Stimulated activated CD4-positive, alpha-beta T cell treated with anti-CD3 and anti-CD28 coated beads, Interleukin-2, amount 100 ng/mL, for 48 hours (primary cell): ENCODE measurements at places on chromosomes 11 and 22.
A peak's percentile ranks its signal among the peaks of the same experiment; 100 is the strongest.

- no peak for DNase-seq
Measured at GRCh38 chr11:124079631-124080326, 35.5 kb upstream of the VWA5A start.

DNA sequence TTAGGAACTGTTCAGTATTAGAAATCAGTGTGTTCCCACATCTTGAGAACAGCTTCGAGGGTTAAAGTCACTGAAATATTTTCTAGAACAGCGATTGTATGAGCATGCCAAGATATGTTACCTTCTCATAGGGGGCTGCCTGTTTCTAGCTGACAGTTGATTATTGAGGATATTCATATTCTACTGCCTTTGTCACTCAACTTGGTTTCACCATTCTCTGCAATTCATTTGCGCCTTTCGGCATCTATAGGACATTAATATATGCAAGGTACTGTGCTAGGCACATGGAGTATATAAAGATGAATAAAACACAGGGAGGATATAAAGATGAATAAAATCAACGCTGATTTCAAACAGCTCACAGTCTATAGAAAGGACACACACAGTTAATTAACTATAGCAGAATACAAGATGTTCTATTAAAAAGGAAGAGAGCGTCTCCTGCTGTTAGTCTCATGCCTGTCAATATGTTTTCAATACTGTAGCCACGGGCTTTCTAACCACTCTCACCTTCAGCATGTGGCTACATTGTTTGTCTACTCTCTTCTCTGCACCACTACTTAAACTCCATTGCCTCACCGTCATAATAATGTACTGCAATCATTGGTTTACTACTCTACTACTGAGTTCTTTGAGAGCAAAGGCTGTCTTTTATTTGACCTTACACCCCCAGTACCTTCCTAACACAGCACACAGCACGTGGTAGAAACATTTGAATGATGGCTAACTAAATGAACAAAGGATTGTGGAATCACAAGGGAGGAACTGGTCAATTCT lies 81.9 kb downstream of the RAB30 start:
- no peak for DNase-seq

GRCh38 chr22:19041704-19042074 lies 80.5 kb downstream of the DGCR2 start:
- DNase-seq, result no peak

GRCh38 chr11:71191201-71191600 lies 61.2 kb downstream of the SHANK2 start:
- no peak for DNase-seq

GRCh38 chr22:43205261-43205691 lies 18.3 kb upstream of the TTLL12 start:
- no peak for DNase-seq

GRCh38 chr11:57490456-57491248 lies 24.9 kb downstream of the SLC43A1 start:
- DNase-seq, result no peak

GRCh38 chr22:44604991-44605390 lies 97.0 kb upstream of the PRR5 start:
- no peak for DNase-seq

- DNase-seq, result no peak
Measured at GRCh38 chr11:31967404-31968130, 123.3 kb upstream of the RCN1 start.

DNA sequence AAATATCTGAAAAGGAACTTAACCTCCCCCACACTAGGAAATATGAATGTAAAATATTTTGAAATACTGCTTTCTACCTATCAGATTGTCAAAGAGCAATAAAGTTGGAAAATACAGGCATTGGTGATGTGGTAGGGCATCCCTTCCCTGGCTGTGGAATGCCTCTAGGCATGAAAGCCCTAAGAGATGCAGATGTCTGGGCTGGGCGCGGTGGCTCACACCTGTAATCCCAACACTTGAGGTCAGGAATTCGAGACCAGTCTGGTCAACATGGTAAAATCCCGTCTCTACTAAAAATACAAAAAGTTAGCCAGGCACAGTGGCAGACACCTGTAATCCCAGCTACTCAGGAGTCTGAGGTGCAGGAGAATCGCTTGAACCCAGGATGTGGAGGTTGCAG lies 22.0 kb downstream of the ARAP1 start:
- no peak for DNase-seq

GRCh38 chr22:43550672-43551071 lies 138.9 kb downstream of the MPPED1 start:
- no peak for DNase-seq

DNA sequence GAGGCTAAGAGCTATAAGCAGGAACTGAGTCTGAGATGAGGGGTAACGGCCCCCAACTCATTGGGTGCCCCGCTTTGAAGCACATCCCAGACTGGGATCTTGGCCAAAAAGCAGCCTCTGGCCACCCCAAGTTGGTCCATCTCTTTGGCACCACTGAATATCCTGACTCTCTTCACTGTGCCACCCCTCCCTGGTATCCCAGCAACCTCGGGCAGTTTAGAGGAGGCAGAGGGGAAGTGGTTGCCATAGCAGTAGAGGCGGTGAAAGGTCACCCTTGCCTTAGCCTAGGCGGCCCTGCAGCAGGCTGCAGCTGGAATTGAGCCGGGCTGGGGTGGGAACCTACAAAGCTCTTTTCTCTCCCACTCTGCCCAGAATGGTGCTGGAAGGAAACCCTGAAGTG lies 1.1 kb downstream of the PELI3 start:
- no peak for DNase-seq

DNA sequence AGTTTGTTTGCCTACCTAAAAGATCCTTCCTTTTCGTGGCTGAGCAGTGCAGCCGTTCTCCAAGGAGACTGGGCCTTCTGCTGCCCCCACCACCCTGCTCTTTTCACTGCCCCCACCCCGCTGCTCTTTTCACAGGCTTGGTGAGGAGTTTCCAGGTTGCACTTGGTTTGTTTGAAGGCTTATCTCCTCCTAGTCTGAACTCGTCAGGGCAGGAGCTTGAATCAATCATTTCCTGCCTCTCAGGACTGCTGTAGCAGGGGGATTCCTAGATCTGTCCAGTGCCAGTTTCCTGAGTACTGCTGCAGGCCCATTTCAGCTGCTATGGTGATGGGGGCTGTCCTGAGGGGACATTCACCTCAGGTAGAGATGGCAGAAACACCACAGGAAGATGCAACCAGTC lies 10.0 kb downstream of the MED15 start:
- no peak for DNase-seq

DNA sequence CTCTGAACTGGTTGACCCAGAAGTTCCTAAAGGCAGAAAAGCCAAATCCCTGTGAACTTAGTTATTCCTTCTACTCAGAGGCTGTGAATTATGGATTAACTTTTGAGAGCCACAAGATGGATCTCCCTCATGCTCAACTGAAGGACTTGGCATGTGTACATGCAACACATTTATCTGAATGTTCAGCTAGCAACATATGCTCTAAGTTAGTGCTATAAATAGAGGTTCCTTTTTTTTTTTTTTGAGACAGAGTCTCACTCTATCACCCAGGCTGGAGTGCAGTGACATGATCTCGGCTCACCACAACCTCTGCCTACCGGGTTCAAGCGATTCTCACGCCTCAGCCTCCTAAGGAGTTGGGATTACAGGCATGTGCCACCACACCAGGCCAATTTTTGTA lies 40.1 kb downstream of the EIF4ENIF1 start:
- DNase-seq, result no peak

- DNase-seq, result no peak
Measured at GRCh38 chr11:60788401-60789125, 3.4 kb downstream of the MS4A10 start.

GRCh38 chr22:29369460-29369859 lies 18.9 kb downstream of the AP1B1 start:
- no peak for DNase-seq

DNA sequence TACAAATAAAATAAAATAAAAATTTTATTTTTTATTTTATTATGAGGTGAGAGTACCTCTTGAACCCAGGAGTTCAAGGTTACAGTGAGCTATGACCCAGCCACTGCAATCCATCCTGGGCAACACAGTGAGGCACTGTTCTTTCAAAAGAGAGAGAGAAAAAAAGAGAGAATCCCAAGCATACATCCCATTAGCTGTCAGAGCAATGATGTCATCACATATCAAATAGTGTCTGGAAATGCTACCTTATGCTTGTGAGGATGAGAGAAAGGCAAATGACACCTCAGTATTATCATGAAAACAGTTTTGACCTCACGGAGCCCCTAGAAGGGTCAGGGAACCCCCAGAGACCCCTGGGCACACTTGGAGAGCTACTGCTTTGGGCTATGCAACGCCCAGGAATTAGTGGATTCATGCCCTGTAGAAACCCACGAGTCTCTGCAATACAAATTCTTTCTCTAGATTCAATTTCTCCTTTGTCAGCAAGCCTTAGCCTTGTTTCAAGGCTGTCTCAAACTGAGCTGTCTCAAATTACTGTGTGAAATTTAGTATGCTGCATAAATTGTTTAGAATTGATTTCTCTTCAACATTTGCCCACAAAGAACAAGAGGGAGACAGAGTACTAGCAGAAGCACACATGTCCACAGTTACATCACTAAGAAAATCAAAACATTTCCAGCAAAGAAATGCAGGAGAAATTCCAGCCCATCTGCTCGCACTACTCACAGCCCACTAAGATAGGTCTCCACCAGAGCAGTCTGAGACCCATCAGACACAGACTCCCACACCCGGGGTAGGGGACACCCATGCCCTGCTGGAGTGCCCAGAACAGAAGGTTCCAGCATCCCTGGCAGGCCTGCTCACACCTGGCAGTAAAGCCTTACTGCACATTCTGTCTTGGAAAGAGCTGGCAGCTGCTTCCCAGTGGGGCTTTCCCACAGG lies 18.1 kb downstream of the DGCR2 start:
- no peak for DNase-seq

DNA sequence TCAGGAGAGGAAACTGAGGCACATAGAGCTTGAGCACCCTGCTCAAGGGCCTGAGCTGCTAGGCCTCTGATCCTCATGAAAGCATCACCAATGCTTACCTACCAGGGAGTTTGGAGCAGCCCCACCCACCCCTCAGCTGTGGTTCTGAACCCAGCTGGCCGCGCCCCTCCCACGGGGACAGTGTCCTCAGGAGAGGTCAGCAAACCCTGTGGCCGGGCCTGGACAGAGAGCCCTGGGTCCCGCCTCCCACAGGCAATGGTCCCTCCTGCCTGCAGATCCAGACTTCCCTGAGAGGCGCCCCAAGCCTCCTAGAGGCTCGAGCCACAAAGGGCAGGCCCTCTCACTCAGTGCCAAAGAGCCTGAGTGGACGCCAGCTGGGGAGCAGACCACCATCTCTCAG lies 184.9 kb downstream of the BRD1 start:
- DNase-seq, result no peak

- DNase-seq, result no peak
Measured at GRCh38 chr22:27329131-27329850, 472.3 kb downstream of the MN1 start.

DNA sequence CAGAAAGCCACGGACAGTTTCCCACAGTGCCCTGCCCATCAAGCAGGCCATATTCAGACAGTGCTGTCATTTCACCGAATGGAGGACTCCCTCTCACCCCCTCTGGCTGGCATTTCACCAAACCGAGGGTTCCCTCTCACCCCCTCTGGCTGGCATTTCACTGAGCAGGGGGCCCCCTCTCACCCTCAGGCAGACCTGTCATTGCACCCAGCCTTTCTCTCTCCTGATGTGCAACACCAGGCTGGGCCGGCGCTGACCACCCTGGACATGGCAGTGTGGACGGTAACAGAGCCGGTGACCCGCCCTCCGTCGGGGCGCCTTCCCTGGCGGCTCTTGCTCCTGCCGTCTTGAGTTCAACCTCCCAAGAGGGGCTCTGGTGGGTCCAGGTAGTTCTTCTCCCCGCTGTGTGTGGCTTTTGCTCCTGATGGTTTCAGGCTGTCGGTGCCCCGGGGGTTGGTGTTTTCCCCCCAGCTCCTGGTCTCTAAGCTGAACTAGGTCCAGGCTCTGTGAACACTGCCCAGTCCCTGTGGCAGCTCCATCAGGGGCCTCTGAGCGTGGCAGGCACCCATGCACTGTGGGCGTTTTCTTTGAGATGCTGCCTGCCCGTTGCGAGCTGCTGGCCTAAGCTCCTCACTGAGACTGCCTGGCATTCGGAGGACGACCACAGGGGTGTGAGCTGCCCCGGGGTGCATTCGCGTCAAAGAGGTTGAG lies 46.9 kb downstream of the SMIM38 start:
- DNase-seq, result no peak

- no peak for DNase-seq
Measured at GRCh38 chr11:119419834-119420492, 3.0 kb downstream of the THY1 start.

GRCh38 chr11:28383456-28383855 lies 275.3 kb downstream of the METTL15 start:
- DNase-seq, result no peak

GRCh38 chr22:32606181-32606580 lies 131.6 kb downstream of the FBXO7 start:
- DNase-seq, result peak; percentile 2

DNA sequence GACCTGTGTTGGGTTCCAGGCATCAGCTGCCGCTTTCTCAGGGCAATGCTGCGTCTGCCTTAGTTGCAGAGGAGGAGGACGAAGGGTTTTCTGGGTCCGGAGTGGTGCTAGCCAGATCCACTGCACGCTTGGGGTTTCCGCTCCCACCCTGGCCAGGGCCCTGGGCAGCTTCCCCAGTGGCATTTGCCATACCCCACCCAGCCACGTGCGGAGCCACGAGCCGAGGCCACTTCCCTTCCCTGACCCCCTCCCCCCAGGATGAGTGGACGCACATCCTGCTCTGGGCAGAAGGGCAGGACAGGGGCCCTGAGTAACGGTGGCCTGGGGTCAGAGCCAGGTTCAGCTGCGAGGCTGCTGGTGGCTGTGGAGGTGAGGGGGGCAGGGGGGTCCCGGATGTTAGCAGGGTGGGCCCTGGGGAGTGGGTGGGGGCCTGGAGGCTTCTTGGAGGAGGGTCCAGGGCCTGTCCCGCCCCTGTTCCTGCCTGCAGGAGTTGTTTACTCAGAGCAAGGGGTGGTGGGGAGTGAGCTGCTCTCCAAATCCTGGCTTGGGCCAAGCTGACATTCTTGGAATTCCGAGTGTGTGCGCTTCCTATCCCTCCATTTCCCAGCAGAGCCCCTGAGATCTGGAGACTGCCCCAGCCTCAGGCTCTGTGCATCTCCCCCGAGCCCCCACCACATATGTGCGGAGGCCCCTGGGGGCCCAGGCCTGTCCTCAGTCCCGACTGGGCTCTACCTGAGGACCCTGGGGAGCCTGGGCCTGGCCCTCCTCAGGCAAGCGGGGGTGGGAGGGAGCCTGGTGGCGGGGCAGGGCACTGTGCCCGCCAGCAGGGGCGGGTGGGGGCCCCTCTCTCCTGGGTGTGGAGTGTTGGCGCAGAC lies 1.4 kb downstream of the TSPAN4 start:
- no peak for DNase-seq

- no peak for DNase-seq
Measured at GRCh38 chr11:45500451-45500850, 165.0 kb downstream of the CHST1 start.

GRCh38 chr11:119365071-119365591 lies 16.4 kb downstream of the USP2 start:
- DNase-seq, result no peak

GRCh38 chr11:2805388-2806056 lies 80.1 kb downstream of the CDKN1C start:
- no peak for DNase-seq

GRCh38 chr22:45358127-45358526 lies 48.4 kb downstream of the FAM118A start:
- no peak for DNase-seq

GRCh38 chr11:20861322-20861721 lies 191.9 kb downstream of the NELL1 start:
- no peak for DNase-seq
